ENCODE measurements at places on chromosomes 7 and 10.
A peak's percentile ranks its signal among the peaks of the same experiment; 100 is the strongest.

GRCh38 chr7:50595491-50596102 is 30.4 kb upstream of the DDC start:
- peak; percentile 46 for DNase-seq

- DNase-seq, result no peak
Measured at GRCh38 chr10:112839928-112840654, 110.0 kb upstream of the TCF7L2 start.

- peak; percentile 91 for DNase-seq
Measured at GRCh38 chr7:150787321-150788281, 12.6 kb downstream of the TMEM176B start.

- DNase-seq, result no peak
Measured at GRCh38 chr10:219731-220472, 84.6 kb downstream of the ZMYND11 start.

DNA sequence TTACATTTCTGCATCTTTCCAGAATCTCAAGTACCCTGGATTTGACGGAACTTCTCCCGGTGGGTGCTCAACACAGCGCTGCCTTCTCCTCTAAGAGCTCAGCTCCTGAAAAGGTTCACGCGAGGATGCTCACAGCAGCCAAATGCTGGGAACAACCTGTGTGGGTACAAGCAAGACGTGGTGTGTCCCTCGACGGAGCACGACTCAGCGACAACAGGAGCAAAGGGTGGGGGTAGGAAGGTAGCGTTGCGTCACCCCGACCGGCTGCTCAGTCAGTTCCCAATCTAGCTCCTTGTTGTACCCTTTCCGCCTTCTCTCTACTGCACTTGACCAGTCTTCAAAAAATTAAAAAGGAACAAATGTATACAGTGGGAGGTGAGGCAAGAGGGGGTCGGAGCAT is 117.3 kb downstream of the PTPRN2 start:
- DNase-seq, result no peak

- no peak for DNase-seq
Measured at GRCh38 chr10:120600871-120601649, 144.0 kb downstream of the PLPP4 start.

DNA sequence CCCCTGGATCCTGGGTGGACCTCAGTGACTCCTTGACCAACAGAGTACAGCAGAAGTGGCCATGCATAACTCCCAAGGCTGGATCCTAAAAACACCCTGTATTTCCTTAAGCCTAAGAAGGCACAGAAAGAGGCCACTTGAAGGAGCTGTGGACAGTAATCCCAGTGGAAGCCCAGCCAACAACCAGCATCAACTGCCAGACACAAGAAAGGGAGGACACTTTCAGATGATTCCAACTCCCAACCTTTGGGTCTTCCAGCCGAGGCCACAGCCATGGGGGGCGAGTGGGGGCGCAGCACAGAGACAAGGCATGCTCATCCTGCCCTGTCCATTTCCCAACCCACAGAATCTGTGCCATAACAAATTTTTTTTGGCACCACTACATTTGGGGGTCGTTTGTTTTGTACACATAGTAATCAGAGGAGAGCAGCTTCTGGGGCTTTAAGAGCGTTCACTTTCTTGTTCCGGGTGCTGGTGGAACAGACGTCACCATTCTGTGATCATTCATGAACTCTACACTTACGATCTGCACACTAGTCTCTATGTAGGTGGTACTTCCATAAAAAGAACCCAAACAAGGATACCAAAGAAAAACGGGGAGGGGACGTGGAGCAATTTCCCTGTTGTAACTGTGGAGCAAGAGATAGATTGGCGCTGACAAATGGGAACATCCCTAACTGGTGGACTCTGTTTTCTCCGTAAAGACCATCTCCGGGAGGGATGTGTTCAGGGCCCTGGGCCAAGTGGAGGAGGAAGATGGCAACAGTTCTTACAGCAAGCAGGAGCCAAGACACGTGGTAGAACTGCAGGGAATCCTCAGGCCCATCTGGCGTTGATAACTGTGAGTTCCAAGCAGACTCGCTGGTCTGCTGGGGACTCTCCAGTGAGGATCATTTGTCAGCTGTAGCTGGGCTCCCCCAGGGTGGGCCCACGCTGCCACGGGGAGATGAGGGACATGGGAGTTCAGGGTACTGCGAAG is 6.0 kb upstream of the SLC29A3 start:
- no peak for DNase-seq

GRCh38 chr10:74096777-74097176 is 53.9 kb downstream of the AP3M1 start:
- no peak for DNase-seq

- no peak for DNase-seq
Measured at GRCh38 chr7:140061607-140061930, 1.2 kb downstream of the PARP12 start.

- DNase-seq, result no peak
Measured at GRCh38 chr7:1829111-1829510, 159.0 kb downstream of the ELFN1 start.

DNA sequence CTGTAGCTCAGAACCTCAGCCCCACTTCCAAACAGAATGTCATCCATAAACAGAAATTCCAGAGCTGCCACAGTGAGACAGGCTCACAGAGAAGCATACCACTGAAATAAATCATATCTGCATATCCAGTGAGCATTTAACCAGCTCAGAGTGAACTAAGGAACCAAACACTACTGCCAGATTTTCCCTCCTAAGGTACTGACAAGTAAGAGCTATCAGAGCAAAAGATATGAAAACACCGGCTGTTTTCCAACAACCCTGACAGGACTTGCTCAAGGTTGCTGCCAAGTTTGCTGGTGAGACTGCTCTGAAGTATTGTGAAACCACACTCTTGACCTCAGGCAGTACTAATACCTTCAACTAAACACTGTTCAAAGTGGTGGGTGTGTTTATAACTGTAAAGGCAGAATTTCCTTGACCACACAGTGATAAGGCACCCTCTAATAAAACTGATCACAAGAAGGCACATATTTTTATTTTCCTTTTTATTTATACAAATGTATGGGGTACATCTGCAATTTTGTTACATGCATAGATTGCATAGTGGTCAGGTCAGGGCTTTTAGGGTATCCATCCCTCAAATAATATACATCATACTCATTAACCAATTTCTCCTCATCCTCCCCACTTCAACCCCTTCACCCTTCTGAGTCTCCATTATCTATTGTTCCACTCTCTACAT is 18.3 kb downstream of the SGMS1 start:
- no peak for DNase-seq

DNA sequence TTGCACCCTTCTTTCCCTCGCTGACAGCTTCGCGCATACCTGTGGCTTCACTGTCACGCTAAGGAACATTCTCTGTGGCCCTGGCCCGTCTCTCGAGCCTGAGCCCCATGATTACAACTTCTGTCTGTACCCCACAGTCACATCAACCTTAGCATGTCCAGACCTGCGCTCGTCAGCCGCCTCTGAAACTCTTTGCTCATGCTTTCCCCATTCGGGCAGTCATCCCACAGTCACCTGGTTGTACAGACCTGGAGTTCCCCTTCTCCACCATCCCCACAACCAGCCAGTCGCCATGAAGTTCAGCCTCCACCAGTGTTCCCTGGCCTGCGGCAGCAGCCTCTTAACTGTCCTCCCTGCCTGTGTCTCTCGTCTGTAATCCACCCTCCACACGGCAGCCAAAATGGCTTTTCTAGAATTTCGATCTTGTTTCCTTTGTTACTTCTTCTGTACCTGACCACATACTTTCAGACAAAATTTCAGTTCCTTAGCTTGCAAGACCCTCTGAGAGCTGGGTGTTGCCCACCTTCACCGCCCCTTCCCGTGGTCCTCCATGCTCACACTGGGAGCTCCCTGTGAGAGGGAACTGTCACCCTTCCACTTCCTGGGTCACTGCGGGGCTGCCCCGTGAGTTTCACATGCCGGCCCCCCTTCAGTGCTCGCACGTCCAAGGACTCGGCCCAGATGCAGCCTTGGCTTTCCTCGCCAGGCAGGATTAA is 229.2 kb downstream of the CELF2 start:
- no peak for DNase-seq

- no peak for DNase-seq
Measured at GRCh38 chr7:122550545-122550944, 148.4 kb downstream of the RNF133 start.

DNA sequence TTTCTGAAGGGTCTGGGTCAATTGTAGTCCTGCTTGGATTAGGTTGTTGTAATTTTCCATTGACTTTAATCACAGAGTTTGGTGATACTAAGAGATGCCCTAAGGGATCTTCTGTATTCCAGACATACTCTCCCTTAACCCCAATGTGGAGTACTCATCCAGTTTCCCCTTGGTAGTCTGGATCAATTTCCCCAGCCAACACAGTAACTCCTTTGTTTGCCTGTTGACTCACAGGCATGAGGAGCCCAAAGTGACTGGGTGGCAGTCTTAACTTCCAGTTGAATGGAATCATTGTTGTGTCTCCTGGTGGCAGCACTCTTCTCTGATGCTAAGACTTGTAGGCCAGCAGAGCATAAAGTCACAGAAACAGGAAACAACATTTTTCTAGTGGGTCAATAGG is 41.5 kb upstream of the PIK3CG start:
- no peak for DNase-seq

DNA sequence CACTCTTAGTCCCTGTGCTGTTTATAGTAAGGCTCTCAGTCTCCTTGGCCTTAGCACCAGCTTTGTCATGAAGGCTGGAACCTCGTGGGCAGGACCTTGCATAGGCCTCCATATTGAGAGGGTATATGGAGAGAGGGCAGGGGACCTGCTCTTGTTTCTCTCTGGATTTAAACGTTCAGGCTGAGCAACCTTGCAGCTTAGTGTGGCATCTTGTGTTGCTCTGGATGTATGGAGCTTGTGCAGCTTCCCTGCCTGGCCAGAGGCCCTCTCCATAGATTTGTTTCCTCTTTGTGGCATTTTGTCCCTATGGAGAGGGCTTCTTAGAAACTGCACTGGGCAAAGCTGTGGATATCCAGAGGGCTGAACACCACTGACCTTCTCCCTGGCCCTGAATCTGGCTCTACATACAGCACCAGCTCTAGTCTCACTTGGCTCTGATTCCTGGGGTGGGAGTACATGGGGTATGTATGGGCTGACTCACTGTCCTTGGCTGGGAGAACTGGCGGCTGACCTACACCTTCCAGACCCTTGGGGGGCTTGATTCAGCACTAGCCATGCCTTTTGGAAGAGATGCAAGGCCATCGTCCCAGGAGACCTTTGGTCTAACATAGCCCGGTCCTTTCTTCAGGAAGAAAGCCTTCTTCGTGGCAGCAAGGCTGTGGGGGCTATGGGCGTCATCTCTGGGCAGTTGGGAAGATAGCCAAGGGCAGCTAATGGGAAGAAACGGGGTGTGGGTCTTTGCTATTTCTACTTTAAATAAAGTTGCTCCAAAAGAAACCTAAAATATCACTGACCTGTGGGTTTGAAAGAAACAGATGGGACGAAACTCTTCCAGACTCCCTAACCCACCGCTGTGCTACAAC is 30.5 kb downstream of the ITPRIP start:
- DNase-seq, result no peak

GRCh38 chr7:114450431-114450830 is 35.8 kb downstream of the FOXP2 start:
- DNase-seq, result no peak

DNA sequence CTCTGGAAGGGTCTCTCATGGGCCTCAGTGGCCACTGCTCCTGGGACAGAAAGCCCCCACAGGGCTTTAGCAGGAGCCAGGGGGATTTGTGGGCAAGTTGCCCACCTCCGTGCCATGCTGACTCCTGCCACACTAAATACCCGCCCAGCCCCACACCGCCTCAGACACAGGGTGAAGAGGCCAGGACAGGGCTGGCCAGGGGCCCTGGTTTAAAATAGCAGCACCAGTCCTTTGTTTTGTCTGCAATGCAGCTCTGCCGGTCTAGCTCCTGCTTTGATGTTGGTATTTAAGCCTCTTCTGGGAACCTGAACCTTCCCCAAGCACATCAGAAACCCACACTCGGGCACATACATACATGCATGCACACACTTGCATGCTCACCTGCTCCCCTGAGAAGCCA is 14.4 kb upstream of the TNRC18 start:
- no peak for DNase-seq

DNA sequence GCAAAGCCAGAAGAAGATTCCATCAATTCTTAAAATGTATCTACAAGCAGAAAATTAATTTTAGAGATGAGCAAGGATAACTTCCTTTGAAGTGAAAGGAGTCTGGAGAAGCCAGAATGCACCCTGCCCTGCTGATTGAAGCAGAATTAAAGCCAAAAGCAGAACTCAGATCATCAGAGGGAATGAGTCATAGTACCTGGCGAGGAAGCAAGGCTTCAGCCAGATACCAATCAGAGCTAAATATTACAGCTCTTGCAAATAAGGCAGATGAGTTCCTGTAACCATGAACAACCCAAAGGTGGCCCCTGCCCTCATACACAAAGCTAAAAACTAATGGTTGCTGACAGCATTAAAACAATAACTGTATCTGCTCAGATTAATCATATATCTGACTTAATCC is 10.4 kb downstream of the HTR7 start:
- peak; percentile 78 for DNase-seq

DNA sequence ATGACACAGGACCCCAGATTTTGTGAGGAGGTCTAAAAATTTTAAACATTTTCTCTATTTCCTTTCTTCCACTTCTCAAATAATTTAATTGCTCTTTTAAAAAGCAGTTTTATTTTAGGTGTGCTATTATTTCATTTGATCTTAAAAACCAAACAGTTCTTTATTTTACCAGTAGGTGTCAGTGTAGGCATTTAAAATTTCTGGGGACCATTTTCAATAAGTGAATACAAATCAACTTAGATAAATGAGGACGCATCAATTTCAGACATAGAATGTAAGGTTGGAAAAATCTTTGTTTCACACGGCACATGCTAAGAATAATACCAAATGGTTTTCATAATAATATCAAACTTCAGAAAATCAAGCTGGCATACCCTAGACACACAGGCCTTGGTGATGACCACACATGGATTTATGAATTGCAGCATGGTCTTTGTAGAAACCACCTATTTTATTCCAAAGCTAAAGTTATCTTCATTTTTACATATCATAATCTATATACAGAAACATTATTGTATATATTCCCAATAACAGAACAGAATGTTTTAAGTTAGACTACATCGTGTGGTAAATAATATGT is 127.6 kb upstream of the SLC26A5 start:
- DNase-seq, result peak; percentile 54

- DNase-seq, result no peak
Measured at GRCh38 chr10:131453721-131454634, 142.5 kb upstream of the TCERG1L start.
